NCI-H1048 (cell line): ENCODE measurements at places on chromosomes 2 and 18.
A peak's percentile ranks its signal among the peaks of the same experiment; 100 is the strongest.

DNA sequence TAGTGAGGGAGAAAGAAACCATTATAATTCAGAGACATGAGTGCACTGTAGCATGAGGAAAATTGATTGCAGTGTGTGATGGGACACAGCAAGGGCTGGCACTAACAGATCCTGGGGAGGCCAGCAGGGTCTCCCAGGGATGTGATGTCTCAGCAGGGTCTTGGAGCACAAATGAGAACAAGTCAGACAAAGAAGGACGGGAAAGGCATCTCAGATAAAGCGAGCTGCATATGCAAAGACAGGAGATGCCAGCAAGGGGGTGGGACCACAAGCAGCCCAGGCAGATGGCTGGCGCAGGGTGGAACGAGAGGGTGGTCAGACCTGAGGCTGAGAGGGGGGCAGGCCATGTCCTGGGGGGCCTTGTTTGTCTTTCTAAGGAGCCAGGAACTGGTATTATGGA lies 102.6 kb upstream of the DLX2 start:
- no peak for DNase-seq

DNA sequence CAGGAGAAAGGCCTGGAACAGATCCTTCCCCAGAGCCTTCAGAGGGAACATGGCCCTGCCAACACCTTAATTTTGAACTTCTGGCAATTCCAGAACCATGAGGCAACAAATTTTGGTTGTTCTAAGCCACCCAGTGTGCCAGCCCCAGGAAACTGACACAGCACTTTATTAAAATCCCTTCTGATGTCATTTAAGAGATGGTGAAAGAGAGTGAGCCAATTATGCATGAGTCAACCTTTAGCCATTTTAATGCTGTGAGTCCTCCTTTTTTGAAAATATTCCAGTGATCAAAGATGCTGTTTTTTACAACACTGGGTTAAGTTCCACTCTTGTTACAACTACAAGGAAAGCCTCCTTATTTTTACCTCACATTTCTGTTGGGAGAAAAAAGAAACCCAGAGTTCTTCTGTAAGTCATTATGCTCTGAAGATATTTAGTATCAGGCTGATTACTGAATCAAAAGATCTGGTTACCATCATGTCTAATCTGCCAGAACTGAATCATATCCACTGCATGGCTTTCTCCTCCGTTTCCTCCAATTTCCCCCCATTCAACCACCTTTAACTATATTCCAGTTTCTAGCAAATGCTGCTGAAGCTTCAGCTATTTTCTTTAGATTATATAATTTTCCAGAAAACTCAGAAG lies 235.4 kb downstream of the TXNL1 start:
- DNase-seq = no peak

GRCh38 chr2:36430549-36430948 lies 75.0 kb downstream of the CRIM1 start:
- no peak for DNase-seq

DNA sequence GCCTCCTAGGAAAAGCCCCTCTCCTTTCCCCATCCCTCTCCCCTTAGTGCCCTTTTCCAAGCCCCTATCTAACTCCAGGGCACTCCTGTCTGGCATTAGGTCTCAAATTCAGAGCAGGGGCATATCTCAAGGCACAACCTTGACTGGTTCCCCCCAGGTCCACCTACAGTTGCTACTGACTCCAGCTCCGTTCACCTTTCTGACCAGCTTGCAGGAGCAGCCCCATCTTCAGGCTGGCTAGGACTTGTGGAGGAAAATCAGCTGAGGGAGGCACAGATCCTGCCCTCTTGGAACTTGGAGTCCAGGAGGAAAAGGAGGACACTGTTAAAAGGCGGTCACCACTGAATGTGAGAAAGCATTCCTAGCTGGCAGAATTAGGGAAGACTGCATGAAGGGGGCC lies 152.4 kb downstream of the ZFP36L2 start:
- DNase-seq = no peak

DNA sequence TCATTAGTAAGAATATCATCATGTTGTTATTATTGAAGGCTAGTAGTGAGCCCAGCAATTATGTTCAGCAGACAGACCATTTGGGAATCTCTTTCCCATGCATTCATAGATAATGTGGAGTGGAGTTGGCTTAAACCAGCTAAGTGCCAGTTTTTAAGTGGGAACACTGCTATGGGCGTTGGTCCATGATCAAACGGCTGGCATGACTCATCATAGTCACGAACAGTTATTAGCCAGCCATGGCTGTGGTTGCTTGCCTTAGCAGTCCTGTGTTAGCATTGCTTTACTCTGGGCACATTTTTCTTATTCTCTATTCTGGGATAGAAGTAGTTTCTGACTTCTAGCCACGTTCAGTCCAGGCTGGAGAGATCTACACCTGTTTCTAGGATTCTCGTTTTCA lies 17.7 kb downstream of the EIF4E2 start:
- DNase-seq = no peak

DNA sequence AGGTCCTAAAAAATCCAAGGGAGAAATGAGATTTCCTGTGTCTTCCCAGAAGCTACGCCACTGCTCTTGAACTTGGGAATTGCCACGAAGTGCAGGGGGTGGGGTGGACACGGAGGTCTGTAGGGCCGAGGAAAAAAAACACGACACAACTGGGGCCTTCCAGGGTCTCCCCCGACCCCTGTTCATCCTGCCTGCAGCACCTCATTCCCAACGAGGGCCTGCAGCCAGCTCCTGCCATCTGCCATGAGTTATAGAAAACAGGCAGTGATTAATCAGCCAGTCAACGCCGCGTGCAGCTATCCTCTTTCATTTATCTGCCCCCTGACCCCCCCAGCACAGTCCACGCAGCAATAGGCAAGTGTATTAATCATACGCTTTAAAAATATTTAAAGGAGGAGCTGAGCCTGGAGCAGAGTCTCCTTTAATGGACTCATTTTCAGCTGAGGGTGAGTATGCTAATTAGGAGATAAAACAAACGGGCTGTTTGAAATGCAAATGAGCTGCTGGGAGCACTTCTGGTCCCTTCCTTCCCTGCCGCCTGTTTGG lies 209.9 kb downstream of the TFCP2L1 start:
- peak; percentile 38 for DNase-seq

GRCh38 chr2:133718688-133719201 lies 150.5 kb upstream of the NCKAP5 start:
- no peak for DNase-seq

DNA sequence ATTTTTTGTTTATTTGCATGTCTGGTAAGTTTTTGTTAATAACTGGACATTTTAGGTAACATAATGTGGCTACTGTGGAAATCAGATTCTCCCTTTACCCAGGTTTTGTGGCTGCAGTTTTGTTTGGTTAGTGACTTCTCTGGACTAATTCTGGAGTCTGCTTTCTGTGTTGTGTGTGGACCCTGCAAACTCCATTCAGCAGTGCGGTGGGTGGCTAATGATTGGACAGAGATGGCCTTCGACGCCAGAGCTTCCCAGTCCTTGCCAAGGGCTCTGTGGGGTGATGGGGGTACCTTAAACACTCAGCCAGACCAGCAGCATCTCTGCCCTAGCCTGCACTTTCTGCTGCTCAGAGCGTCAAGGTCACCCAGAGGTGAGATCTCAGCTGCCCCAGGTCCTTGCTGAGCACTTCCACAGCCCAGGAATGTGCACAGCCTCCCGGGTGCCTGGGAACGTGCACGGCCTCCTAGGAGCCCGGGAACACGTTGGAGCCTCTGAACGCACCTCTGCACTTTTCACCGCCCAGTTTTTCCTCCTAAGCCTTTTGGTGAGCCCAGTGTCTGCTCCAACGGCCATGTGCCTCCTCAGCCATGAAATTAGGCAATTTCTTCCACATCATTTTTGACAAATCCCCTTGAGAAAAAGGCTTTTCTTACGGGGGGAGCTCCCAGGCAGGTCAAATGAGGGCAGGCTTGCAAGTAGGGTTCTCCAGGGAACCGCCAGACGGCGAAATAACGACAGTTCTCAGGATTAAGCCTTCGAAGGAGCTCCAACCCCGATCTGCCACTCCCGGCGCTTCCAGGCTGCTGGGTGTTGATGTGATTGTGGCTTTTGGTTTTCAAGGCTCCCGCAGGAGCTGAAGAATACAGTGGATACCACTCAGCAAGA lies 35.2 kb upstream of the KLF11 start:
- no peak for DNase-seq

- DNase-seq = no peak
These were observed 42.4 kb downstream of the CYP27C1 start for GRCh38 chr2:127177617-127178263.

GRCh38 chr18:32770054-32770665 lies 2.7 kb downstream of the KLHL14 start:
- DNase-seq = no peak

GRCh38 chr18:28875059-28875458 lies 698.1 kb upstream of the CDH2 start:
- DNase-seq = no peak

- no peak for DNase-seq
These were observed 9.4 kb upstream of the MOB1A start for GRCh38 chr2:74188018-74188601.

DNA sequence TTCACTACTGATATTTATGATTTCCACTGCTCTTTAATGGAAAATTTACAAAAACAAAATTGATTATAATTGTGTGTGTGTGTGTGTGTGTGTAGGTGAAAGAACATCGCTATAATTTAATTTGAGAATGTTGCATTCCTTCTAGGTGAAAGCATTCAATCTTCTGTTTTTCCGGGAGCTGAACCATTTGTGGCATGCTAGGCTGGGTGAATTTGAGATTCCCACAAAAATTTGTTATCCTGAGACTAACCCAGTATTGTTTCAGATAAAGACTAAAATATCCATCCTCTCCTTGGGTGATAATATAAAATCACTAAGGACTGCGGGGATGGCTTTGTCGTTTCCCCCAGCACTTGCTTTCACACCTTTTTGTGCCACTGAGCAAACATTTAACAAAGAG lies 911.2 kb upstream of the PIK3C3 start:
- DNase-seq = no peak

DNA sequence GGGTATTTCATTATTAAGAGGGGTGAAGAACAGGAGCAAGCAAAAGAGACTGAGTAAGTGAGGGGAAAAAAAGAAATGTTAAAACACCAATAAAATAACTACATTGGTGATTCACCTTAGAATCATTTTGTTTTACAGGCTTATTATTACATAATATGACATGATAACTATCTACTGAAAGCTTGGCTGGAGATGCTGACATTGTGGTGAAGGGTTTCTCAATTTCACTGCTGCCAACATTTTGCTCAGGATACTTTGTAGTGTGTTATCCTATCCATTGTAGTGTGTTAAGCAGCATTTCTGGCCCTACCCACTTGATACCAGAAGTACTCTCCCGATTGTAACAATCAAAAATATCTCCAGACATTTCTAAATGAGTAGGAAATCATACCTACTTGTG lies 1564.6 kb upstream of the NXPH2 start:
- DNase-seq = no peak

- DNase-seq = no peak
These were observed 9.4 kb downstream of the CYP1B1 start for GRCh38 chr2:38066421-38067115.

DNA sequence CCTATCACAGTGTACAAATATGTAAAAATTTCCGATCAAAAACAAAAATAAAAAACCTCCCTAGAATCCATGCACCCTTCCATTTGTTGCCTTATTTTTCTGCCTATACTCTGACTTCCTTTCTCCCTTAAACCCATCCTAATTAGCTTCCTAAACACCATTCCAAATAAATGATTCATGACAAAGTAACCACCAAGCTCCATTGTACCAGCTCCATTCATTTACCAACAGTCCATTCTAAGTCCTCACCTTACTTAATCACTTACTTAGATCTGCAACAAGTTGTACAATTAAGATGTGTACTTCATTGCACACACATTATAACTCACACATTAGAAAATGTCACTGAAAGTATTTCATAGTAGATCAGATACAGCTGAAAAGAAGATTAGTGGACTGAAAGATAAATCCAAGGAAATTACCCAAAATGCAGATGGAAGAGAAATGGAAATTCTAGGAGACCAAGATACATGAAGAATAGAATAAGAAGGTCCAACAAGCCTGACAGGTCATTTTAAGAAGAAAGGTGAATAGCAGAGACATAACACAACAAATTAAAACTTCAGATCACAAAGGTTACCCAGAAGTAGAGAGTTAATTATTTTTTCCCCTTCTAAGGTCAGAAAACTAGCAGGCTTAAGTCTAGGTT lies 154.6 kb downstream of the DYM start:
- no peak for DNase-seq

DNA sequence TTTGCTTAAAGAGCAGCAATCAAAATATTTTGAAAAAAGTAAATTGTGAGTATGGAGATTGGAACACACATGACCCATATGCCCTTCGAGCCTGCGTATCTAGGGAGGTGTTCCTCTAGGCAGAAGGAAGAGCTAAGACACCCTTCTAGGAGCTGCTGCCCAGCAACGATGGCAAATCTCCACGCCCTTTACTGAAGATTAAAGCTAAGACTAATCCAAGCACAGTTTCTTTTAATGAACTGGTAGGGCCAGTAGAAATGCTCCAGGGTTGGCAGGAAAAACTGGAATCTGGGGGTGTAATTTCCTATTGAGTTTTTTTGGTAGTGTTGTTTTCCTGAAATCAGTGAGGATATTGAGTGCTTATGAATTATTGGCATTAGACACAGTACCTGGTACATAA lies 712 bp upstream of the SERPINB13 start:
- DNase-seq = no peak

DNA sequence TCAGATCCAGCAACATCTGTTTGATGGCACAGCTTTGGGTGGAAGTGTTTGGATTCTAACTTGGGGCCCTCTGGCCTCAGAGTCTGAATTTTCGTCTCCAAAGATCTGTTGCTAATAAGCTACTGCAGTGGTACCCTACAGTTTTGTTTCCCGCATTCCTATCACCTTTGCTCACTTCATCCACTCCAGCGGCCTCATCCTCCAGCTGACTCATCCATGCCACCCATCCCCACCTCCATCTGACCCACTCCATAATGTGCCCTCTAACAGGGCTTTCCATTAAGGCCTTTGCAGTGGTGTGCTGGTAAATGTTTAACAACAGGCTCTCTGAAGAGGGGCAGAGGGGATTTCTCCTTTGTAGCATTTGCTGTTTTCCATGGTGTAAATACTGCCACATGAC lies 225.5 kb downstream of the TGIF1 start:
- DNase-seq = no peak

- DNase-seq = no peak
These were observed 48.1 kb downstream of the SLC4A1AP start for GRCh38 chr2:27711804-27712203.

GRCh38 chr18:54263904-54264336 lies 5.4 kb upstream of the POLI start:
- DNase-seq = no peak

GRCh38 chr2:240437861-240438809 lies 2.7 kb downstream of the GPC1 start:
- DNase-seq = peak; percentile 19

GRCh38 chr2:188892636-188893035 lies 81.5 kb upstream of the COL3A1 start:
- DNase-seq = no peak

GRCh38 chr2:194718881-194719280 lies 938.1 kb upstream of the SLC39A10 start:
- DNase-seq = no peak

GRCh38 chr18:79611040-79611681 lies 68.4 kb upstream of the CTDP1 start:
- DNase-seq = no peak

DNA sequence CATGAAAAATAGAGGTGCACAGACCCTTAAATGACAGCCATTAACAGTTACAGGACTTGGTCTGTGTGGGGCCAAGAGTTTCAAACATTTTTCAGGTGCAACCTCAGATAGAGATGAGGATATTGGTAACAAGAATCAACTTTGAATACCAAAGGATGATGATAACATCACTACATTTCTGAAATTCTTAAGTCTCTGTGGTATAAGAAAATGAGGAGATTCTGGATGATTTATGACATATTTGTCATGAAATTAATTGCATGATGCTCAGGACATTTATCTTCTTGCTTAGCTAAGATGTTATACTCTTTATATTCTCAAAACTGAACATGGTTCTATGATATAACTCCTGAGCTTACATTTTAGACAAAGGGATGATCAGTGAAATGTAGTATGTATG lies 471.8 kb upstream of the CWC22 start:
- DNase-seq = no peak
